GM23338 (cell line): ENCODE measurements at places on chromosomes 13 and 19.

DNA sequence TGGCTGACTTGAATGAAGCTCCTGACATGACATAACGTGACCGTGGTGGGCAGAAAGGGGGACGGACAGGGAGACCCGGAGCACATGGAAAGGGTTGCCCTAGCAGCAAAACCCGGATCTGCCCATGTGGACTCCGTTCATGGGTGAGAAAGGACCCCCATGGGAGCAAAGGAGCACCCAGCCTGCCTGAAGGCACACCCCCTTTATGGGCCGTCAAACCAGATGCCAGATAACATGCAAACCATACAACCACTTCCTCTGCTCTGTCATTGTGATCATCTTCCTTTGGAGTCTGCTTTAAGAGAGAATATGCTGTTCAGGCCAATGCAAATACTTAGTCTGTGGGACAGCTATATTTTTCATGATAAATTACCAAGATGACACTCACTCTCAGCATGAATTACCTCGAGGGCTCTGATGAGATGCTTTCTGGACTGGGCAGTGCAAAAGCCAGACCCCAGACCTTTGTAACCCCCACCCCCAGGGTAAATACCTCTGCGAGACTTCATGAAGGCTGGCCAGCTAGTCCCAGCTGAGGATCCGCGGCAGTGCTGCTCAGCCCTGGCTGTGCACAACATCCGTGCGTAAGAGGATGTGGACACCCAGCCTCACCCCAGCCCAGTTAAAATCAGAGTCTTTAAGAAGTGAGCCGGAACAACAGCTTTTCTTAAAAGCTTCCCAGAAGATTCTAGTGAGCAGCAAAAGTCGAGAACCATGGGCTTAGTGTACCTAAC lies 126.6 kb downstream of the USP12 start:
- DNase-seq: no peak

DNA sequence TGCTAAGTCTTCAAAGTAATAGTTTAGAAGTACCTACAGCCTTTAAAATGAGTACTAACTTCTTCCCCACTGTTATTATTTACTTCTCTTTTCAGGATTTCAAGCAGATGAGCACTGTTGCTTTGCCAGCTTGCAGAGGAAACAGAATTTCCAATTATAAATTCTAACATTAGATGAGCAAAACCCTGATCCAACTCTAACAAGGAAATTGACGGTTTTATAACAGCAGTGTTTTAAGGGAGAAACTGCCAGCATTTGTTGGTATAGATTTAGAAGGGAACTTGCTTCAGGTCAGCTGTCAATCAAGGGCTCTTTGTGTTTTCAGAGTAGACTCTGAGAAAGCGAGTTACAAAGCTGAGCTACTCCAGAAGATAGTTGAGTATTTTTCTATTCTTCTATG lies 120.5 kb downstream of the RAP2A start:
- no peak for DNase-seq

DNA sequence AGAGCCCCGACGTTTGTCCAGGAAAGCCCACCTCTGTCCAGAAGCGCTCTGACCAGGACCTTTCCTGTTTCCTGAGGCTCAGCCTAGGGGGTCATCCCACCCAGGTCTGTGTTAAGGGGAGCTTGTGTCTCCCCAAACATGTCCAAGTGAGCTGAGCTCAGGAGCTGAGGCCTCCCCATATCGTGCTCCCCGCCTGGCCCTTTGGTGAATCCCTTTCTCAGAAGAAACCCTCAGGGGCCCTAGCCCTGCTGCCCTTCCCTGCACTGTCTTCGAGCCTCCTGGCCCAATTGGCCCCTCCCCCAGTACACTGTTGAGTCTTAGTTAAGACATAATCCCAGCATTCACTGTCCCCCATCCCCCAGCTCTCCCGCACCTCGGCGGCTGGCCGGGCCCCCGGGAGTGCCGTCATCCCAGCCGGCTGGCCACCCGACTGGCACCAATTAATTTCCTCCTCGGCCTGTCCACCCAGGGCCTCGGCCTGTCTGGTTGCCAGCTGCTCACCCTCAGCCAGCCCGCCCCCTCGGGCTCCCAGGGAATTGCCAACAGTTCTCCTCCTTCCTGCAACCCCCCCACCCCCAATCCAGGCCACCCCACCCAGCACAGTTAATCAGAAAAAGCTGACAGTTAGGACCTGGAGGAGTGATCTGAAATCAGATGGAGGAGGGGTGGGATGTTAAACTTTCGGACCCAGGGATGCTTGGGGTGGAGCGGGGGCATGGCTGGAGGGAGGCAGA lies 13.6 kb downstream of the IER2 start:
- DNase-seq: peak; percentile 90

GRCh38 chr19:50790922-50791467 lies 780 bp downstream of the ACP4 start:
- no peak for DNase-seq

- DNase-seq: no peak
Measured at GRCh38 chr13:40002016-40002415, 346.6 kb downstream of the COG6 start.

- no peak for DNase-seq
Measured at GRCh38 chr13:26919311-26919710, 158.7 kb upstream of the GPR12 start.
